ENCODE measurements at places on chromosomes 16 and 17.
A peak's percentile ranks its signal among the peaks of the same experiment; 100 is the strongest.

- DNase-seq = no peak
Measured at GRCh38 chr17:77811521-77811920, 147.0 kb upstream of the TNRC6C start.

DNA sequence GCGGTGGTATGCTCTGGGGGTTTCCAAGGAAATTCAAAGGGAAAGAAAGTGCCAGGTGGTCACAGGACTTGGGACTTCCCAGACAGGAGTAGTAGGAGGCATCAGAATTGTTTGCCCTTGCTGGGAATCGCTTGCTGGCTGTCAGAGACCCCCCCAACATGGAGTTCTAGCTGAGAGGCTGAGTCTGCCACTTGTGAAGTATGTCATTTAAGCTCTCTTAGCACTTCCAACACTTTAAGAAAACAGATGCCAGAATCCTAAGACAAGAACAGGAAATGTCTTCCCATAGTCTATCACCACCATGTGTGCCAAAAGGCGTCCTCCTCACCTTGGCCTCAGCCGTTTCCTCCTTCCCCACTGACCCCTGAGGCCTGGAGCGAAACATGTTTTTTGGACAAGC, 193.8 kb upstream of the IRX3 start:
- no peak for DNase-seq

DNA sequence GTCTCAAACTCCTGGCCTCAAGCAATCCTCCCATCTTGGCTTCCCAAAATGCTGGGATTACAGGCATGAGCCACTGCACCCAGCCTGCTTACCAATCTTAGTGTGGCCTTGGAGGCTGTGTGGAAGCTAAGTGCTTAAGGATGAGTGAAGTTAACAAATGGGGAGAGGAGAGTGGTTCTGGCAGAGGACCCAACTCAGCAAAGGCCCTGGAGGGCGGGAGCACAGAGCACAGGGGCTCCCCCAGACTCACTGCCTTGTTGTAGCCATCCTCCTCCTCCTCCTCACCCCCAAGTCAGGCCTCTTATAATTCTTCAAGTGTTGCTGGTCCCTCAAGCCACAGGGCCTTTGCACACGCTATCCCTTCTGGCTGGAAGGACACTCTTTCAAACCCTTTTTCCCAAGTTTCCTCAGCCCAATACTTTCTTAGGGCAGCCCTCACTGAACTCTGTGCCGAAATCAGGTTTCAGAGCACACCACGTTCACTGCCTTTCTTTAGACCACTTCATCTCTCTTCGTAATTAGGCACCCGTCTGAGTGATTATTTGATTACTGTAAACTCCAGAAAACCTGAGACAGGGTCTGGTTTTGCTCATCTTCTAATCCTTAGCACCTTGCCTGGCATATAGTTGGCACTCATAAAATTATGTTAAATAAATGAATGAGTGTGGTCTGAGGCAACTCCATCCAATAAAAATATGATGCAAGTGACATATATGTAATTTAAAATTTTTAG, 23.4 kb downstream of the NGFR start:
- DNase-seq = no peak

GRCh38 chr17:65183736-65184135, 46.6 kb downstream of the RGS9 start:
- DNase-seq = no peak

- peak; percentile 81 for DNase-seq
Measured at GRCh38 chr17:21287703-21288449, 3.4 kb downstream of the MAP2K3 start.

DNA sequence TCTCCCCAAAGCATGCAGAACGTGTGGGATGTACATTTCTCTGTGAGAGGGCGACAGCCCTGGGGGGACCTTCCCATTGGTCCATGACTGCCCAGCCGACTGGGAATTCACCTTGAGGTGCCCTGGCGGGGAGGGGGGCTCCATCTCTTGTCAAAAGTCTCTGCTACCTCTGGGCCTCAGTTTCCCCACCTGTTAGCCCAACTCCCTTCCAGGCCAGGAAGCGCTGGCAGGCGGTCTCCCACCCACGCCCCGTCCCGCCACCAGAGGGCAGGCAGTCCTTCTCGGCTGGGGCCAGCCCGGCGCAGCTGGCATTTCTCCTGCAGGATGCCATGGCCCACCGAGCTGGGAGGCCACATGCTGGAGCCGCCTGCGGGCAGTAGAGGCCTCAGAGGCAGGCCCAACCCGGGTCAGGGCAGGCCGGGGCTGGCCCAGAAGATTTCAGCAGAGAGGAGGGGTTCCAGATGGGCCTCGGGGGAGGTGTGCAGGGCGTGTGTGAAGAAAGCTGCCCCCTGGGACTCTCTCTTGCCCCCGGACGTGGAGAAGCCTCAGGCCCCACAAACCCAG, 16.6 kb downstream of the CD7 start:
- DNase-seq = peak; percentile 51

- no peak for DNase-seq
Measured at GRCh38 chr17:76582660-76583059, 3.0 kb downstream of the ST6GALNAC2 start.

DNA sequence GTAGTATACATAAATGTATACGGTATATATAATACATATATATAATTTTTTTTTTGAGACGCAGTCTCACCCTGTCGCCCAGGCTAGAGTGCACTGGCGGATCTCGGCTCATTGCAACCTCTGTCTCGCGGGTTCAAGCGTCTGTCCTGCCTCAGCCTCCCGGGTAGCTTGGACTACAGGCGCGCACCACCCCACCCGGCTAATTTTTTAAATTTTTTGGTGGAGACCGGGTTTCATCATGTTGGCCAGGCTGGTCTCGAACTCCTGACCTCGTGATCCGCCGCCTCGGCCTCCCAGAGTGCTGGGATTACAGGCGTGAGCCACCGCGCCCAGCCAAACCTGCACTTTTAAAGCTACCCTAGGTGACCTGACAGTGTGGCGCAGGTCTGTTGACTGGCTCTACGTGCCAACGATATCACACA, 745 bp downstream of the PAM16 start:
- DNase-seq = no peak

DNA sequence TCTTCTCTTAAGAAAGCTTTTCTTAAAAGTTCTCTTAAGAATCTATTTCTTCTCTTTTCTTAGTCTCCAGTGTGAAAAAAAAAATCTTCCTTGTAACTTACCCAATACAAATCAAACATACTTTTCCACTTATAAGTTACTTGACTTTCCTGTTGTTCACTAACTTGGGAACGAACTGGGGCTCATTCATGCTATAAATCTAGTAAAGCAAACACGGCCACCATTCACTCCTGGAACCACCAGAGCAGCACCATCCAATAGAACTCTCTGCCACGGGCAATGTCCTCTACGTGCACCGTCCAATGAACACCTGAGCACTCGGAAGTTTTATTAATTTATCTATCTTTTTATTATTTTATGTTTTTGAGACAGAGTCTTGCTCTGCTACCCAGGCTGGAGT, 20.8 kb downstream of the SRP68 start:
- DNase-seq = no peak

GRCh38 chr16:14199624-14200023, 128.5 kb downstream of the MRTFB start:
- no peak for DNase-seq

DNA sequence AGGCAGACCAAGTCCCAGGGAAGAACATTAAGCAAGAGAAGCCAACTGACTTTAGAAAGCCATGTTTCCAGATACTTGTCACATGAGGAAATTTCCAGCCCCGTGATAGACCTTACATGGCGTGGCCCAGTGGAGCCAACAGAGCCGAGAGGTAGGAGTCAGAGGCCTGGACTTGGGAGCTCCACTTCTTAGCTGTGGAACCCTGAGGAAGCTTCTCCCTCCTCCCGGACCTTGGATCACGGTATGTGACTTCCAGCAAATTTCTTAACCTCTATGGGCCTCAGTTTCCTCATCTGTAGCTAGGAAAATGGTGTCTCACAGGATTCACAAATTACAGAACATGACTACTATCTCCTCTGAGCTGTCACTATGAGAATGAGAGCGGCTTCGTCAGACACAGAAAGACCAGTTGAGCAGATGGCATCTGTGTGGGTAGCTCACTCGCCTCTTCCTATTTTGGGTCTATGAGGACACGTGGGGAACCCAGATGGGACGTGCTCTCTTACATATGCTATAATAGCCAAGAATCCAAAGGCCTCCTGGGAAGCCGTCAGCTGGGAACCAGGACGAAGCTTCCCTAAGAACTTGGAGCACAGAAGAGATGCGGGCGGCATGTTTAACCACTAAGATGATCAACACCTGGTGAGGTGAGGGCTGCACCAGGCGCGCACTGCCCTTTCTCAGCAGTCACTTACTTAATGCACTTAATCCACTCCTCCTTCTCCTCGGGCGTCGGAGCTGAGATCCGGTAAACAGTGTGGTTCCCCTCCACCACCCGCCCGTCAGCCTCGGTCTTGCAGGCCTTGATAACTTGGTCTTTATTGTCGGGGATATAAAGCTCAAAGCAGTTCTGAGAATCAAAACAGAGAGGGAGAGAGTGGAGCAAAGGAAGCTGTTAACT, 102.3 kb downstream of the CYTH1 start:
- DNase-seq = no peak

GRCh38 chr17:31283841-31284240, 13.2 kb downstream of the OMG start:
- DNase-seq = no peak

GRCh38 chr16:27106305-27106704, 39.6 kb downstream of the C16orf82 start:
- no peak for DNase-seq

DNA sequence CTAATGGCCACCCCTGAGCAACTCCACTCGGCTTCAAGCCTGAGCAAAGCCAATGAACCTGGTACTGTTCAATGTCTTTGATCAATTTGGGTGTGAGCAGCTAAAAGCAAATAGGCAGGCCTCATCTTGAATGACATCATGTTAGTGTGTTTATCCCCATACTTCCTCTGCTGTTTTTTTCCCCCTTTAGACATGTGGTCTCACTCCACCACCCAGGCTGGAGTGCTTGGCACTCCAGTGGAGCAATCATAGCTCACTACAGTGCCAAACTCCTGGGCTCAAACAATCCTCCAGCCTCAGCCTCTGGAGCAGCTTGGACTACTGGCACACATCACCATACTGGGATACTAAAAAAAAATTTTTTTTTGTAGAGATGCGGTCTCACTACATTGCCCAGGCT, 75.4 kb downstream of the ARHGAP17 start:
- no peak for DNase-seq

DNA sequence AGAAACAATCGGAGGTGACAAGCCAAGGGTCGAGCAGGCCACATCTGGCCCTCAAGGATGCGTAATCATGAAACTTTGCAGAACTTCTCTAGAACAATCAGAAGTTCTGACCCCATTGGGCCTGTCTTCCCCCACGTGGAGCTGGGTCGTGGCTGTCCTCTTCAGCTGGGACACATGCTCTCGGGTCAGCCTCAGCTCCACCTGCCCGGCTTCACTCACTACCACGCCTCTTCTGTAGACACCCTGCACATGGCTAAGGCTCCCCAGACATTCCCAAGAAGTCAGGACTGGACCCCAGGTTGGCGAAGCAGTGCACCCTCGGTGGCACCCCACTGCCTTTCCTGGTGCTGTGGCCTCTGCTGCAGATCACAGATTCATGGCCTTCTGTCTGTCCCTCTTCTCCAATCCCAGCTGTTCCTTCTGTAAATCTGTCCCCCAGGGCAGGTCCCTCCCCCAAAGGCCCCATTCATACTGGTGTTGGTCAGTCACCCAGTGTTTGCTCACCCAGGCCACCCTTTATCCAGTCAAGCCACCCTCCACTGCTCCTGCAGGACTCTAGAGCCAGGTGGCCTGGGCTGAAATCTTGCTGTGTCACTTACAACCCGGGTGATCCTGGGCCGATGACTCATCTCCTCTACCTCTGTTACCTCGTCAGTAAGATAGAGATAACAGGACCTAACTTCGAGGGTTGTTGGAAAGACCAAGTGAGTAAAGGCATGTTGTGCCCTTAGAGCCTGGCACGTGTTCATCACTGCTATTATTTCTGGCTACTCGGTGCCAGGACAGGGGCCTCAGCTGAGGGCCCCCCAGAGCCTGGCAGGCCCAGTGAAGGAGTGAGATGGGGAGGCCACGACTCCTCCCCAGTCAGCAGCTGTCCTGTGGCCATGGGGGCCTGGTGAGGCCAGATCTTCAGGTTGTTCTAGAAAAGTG, 1.4 kb upstream of the SLC5A11 start:
- DNase-seq = no peak

DNA sequence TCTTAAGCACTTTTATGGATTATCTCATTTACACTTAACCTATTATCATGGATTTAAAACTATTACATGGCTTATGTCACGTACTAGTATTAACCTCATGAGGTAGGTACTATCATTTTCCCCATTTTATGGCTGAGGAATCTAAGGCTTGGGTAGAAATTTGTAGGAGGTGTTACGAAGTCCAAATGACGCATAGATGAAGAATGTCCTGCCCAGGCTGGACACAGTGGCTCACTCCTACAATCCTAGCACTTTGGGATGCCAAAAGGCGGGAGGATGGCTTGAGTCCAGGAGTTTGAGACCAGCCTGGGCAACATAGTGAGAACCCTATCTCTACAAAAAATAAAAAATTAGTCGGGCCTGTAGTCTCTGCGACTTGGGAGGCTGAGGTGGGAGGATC, 4.8 kb upstream of the C1QL1 start:
- DNase-seq = no peak

DNA sequence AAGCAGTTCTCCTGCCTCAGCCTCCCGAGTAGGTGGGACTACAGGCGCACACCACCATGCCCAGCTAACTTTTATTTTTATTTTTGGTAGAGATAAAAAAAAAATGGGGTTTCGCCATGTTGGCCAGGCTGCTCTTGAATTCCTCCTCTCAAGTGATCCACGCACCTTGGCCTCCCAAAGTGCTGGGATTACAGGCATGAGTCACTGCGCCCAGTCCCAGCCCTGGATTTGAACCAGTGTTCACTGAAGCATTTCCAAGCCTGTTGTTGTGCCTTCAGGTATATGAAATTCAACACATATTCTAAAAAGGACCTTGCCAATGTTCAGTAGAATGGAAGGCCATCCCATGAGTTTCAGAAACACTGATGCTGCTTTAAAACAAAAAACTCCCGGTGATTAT, 165.3 kb downstream of the SLC39A11 start:
- no peak for DNase-seq

- DNase-seq = no peak
Measured at GRCh38 chr16:89320782-89321501, 103.4 kb downstream of the ZNF778 start.

GRCh38 chr16:55083052-55083451, 152.4 kb downstream of the IRX5 start:
- DNase-seq = no peak

DNA sequence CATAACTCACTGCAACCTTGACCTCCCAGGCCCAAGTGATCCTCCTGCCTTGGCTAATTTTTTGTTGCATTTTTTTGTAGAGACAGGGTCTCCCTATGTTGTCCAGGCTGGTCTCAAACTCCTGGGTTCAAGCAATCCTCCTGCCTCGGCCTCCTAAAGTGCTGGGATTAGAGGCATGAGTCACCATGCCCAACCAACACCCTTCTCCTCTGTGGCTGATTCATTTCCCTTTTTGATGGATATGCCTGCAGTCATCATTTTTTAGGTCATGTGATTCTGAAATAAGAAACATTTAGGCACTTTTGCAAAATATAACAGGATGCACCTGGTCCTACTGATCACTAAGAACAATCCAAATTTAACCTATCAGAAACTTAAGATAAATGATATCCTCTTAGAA, 44.0 kb upstream of the YPEL2 start:
- DNase-seq = no peak

Measured in substantia nigra (tissue), 51 donors.